ENCODE measurements at places on chromosomes 3 and 15.

DNA sequence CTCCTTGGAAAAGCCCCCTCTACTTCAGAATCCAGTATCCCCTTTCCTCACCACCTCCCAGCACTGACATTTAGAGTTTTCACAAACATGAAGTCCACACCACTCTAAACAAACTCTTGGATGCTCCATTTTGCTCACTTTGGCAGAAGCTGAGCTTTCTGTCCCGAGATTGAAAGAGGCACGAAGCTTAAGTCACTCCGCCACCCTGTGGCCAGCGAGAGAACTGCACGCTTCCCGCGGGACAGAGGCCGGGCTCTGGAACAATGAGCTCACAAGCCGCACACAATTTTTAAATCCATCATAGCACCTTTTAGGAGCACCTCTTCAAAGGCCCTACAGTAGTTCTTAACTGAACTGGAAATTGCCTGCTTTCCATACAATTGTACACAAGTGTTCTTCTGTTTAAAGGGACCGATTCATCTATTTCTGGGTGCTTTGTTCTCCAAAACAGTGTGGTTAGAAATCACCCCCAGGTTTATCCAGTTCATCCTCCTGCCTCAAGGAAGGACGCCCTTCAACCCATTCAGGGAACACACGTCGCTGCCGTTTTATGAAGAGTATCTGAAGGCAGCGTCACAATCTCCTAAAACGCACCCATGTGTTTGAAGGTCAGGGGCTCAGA lies 226.1 kb downstream of the VPS13C start:
- peak; percentile 52 for DNase-seq

DNA sequence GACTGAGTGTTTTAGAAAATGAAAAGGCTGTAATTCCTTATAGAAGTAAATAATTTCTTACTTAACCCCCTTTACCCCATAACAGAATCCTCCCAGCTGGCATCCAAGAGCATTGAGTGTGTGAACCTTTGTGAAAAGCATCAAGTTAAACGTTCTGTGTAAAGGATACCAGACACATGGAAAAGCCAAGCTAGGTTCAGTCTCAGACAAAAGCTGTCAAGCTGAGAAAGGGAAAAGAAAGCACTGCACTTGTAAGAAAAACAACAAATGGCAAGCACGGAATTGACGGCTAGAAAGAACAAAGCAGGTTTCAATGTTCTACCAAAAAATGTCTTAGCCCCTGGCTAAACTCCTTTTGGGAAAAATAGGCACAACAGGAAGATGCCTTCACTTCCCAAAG lies 176.5 kb downstream of the FHIT start:
- DNase-seq = no peak

- no peak for DNase-seq
Measured at GRCh38 chr3:61925721-61926120, 364.4 kb downstream of the PTPRG start.

DNA sequence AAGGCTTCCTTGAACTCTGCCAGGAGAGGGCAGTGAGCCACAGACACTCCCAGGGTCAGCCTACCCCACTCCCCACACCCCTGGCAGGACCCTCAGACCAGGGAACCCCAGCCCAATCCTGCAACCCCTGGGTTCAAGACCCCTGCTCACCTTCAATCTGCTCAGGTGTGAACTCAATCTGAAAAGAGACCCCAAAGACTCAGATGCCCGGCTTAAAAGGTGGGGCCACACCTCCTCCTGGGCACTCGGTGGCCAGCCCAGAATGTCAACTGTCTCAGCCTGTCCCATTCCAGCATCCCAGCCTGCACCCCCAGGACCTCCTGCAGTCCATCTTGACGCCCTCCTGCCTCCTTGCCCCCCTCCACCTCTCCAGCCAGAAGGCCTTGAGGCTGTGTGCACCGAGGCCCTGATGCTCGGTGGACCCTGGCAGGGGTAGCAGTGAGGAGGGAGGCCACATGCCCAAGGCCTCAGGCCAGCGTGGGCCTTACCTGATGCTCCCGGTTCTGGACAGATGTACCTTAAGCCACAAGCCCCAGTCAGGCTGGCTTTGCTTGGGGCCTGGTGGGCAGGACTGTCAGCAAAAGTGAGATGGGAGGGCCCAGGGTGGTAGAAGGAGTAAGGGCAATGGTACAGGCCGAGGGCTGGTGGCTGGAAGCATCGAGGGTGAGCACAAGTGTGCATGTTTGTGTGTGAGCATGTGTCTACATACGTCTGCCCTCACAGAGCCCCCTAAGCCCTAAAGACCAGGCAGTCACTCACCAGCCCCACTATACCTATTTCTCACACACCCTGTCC lies 2.2 kb downstream of the MYL3 start:
- no peak for DNase-seq
